ENCODE measurements at places on chromosomes 16 and 17.
A peak's percentile ranks its signal among the peaks of the same experiment; 100 is the strongest.

DNA sequence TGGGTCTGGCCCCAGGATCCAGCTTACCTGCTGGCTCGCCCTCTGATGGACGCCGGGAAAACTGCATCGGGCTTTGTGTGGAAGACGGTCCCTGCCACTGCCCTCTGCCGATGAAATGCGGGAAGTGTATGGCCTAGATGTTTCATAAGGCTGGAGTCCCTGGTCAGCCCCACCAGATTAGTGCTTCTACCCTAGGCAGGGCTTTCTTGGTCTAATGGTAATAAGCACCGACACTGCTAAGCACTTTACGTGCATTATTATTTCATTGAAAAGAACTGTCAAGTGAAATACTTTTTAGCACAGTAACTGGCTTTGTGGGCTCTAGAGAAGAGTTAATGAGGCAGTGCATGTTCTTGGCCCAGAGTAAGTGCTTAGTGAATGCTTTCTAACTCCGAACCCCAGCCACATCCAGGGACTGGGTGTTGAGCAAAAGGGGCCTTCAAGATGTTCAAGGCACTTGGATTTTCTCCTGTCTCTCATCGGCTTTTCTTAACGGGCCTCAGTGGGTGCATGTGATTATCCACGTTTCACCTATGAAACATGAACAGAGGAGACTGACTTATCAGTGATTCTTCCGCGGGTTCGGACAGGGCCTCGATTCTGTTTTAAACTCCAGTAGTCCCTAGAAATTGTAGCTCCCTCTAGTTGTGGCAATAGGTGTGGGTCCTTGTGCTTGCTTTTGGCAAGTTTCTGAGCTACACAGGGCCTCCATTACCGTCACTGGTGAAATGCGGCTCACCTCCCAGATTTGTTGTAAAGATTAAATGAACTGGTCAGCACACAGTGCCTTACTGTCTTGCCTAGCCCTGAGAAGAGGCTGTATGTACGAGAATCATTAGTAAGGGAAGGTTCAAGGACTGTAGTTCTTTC lies 6.6 kb downstream of the TRAF4 start:
- DNase-seq = peak; percentile 82

DNA sequence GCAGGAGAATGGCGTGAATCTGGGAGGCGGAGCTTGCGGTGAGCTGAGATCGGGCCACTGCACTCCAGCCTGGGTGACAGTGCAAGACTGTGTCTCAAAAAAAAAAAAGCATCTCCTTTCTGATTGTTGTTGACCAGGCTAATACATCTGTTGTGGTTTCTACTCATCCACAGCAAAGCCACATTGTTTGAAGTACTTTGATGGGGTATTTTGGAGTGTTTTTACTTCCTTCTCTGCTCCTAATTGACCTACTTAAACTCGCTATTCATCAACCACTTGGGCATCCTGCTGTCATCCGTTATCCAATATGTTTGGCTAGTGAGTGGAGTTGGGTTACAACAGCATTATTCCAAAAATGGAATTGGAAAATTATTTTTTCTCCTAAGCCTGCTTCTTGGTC lies 3.5 kb upstream of the CDC27 start:
- DNase-seq = peak; percentile 7

GRCh38 chr16:8283195-8283594 lies 307.1 kb downstream of the TMEM114 start:
- no peak for DNase-seq

GRCh38 chr17:82993005-82993404 lies 86.4 kb upstream of the METRNL start:
- DNase-seq = no peak

DNA sequence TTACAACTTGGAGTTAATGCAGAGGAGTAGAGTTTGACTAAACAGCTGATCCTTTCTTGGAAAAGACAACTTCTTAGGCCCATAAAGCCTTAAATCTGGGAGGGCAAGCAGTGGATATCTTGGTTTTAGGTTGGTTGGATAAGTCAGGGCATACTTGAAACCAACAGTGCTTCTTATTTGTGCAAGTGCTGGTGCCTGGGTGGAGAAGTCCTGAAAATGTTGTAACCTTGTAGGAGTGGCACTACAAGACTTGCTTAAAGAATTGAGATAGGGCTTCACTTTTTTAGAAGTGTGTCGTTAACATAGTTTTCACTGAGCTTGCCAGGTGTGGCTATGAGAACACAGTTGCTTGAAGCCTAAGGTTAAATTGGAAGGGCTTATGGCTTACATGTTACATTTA lies 6.2 kb downstream of the MSI2 start:
- no peak for DNase-seq

DNA sequence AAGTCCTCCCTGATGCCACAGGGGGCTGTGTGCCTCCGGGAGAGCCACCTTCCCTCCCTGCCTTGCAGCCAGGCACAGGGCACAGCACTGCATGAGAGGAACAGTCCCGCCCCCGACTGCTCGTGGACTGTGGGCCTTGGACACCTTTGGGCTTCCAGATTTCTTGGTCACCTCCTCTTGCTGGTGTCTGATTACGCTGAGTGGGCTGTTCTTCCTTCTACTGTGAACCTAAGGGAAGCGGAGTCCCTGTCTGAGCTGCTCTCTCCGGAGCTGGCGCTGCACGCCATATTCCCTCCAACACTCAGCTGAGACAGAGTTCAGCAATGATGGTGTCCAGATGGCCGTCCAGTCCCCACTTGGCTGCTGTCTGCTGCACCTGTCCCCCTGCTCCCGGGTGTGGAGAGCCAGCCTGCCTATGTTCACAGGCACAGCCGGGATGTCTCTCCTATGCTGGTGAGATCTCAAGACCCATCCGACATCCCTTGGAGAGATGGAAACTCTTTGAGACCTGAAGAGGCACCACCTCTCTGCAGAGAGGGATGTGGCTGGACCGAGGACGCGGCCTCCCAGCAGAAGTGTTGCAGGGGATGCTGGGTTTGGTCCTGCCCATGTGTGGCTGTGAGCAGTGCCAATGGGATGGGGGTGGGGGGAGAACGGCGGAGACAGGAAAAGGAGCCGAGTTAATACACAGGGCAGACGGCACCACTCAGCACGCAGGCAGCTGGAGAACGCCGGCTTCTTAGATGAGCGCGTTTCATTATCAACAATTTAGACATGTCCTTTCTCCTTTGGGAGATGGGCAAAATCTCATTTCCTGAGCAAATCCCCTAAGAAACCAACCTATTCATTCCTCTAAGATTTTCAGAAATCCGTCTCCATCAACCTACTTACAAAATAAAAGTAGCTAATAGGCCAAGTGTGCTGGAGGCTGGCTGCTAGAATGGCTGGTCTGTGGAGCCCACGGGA lies 171.9 kb downstream of the ENGASE start:
- no peak for DNase-seq

- DNase-seq = no peak
Measured at GRCh38 chr17:8225813-8226535, 15.6 kb upstream of the AURKB start.

DNA sequence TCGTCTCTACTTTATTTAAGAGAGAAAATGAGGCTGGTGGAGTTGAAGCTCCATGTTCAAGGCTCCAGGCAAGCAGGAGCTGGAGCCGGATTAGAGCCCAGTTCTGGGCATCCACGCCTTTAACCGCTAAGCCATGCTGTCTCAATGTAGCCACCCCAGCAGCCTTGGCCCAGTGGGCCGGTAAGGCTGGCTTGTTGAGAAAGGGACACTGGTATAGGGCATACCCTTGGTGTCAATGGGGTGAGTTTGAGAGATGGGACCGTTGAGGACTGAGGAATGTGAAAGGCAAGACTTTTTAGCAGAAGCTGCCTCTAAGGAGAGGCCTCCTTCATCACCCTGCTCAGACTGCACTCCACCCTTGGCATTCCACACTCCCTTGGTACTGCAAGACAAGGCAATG lies 147.4 kb downstream of the CYLD start:
- DNase-seq = no peak

DNA sequence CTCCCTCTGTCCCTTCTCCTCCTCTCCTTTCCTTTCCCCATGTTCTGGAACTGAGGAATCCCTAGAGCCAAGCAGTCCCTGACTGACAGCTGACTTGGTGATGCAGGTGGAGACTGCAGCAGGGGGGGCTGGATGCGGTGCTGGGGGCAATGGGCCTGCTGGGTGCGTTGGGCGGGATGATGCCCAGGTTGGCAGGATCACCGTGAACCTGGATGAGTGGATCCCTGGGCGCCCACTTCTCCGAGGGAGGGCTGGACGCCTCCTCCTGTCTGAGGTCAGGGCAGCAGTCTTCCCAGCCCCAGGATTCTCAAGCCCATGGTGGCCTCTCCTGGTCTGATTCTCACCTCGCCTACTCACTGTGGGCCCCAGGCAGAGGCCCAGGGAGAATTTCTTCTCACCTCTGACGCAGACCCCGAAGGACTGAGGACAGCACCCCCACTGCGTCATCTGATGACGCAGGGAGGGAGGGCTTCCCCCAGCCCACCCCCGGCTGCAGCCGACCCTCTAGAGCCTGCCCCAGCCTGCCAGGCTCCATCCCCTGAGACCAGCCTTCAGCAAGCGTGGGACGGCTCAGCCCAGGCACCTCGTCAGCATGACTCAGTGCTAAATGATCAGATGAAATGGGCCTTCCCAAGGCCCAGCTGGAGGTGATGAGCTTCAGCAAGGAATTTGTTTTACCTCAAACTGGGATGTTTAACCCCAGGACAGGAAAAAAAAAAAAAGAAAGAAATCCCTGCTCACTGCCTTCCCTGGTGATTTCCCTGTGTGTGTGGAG lies 188.0 kb upstream of the TNRC6C start:
- DNase-seq = no peak

- no peak for DNase-seq
Measured at GRCh38 chr17:57714665-57715180, 30.4 kb downstream of the CCDC182 start.

GRCh38 chr17:81163703-81164370 lies 1.5 kb upstream of the PVALEF start:
- no peak for DNase-seq

- no peak for DNase-seq
Measured at GRCh38 chr17:3683054-3683511, 12.9 kb downstream of the P2RX5 start.

DNA sequence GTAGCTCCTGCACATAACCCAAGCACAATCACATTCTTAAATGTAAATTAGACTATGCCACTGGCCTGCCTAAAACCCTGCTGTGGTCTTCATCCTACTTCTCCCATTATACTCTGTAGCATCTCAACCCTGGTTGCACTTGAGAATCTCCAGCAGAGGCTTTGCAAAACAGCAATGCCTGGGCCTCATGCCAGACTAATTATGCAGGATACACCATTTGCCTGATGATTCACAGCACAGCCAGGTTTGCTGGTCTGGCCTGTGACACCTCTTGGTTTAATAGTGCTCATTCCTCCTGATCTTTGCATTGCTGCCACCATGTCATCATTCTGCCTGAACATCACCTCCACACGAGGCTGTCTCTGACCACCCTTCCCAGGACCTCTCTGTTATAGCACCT lies 491.9 kb upstream of the TOM1L1 start:
- no peak for DNase-seq

DNA sequence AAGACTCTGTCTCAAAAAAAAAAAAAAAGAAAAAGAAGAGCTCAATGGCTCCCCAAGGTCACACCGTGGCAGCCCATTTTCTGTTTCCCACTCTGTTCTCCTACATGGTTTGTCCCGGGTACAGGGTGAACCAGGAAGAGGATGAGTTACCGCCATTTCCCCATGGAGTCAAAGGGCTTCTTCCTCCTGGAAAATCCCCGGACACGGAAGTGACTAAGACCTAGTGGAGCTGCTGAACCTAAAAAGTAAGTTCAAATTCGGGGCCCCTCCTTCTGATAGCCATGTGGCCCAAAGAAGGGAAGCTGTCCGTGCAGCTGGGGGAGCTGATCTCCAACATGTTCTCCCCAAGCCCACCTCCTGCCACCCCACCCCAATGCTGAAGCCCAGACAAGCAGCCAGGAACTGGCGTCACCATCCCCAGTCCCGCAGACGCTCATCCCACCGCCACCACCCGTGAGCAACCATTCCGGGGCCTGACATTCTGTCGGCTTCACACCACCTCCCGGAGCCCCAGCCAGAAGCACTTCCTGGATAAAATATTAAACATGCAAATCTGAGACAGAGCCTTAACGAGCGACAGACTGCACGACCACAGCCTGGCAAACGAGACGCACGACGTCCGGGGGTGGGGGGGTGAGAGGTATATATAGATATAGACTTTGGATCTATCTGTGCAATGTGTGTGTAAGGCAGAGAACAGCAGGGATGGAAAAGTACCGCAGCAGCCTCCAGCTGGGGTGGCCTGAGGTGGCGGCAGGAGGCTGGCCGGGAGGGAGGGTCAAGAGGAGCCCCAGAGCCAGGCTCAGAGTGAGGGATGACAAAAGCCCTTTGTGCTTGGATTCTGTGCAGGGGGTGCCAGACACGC lies 17.6 kb downstream of the EPOP start:
- no peak for DNase-seq

DNA sequence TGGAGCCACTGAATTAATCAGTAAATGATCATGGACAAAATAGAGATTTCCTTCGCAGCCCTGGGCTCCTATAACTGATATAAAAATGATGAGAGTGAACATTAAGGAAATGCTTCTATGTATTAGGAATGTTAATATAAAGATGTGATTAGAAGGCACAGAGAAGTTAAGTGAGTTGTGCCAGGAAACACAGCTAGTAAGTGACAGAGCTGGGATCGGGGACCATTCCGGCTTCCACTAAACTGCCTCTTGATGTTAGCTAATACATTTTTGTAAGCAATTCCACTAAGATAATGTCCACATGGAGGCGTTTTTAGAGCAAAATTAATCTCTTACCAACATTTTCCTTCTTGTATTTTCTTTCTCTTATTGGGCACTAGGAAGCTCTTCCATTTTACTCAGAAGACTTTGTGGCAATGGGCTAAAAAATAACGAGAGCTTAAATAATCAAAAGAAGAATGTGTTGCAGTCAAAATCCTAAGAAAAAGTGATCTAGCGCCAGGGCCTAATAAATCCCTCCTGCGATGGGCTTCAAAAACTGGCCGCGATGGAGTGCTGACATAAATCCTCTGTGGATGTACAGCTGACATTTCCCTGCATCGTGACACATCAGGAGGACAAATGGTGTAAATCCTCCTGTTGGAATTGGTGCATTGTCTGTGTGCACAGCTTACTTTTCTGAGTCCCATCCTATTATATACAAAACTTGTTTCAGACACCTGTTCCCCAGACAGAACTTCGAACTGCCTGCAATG lies 326.1 kb upstream of the MAF start:
- DNase-seq = no peak

DNA sequence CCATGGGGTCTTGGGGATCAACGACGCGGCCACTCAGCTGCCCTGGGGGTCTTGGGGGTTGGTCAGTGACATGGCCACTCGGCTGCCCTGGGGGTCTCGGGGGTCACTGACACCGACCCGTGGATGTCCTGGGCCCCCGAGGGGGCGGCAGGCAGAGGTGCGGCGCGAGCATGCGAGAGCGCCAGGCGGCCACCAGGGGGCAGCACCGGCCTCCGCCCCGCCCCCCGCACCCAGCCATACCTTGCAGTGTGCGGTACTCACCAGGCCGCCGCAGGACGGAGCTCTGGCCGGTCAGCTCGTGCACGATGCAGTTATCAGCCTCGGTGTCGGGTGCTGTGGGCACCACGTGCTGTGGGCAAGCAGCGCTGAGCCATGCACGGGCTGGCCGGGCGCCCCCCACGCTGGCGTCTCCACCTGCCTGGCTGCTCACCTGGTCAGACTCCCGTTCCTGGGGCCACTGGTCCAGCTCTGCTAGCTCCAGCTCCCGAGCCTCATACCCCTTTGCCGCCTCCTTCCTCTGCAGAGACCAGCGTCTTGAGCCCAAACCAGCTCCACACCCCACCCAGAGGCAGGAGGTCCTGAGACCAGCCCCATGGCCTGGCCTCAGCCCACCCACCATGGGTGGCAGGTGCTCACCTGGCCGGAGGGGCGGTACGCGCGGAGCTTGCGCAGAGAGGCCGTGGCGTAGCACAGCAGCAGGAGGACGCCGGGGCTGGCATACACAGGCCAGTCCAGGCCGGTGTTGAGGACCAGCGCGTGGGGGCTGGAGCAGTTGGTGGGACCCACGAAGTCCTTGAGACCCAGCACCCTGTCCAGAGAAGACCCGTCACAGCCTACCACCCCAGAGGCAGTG lies 31.2 kb downstream of the CTU2 start:
- DNase-seq = no peak

All from NCI-H1436 treated with DMSO at 0.1 percent for 48 hours (cell line).